ENCODE measurements at places on chromosomes 11 and 22.

- DNase-seq = peak; percentile 17
These were observed 40.9 kb upstream of the SCUBE2 start for GRCh38 chr11:9132203-9132878.

DNA sequence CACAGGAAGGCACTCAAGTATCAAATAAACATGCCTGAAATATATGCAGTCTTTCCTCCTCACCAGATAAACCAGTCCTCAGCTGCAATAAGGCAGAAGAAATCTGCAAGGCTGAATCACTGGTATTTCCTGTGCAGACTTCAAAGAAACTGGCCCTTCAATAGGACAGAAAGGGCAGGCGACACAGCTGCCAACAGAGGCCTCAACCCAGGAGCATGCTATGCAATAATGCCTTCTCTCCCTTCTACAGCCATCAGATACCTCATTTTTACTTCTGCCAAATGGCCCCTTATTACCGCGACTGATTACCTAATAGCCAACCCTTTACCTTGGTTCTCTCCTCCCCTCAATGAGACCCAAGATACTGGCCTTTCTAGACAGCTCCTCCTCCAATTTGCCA is 8.0 kb downstream of the NUMA1 start:
- peak; percentile 80 for DNase-seq

GRCh38 chr11:114135737-114136151 is 76.2 kb downstream of the ZBTB16 start:
- DNase-seq = no peak

DNA sequence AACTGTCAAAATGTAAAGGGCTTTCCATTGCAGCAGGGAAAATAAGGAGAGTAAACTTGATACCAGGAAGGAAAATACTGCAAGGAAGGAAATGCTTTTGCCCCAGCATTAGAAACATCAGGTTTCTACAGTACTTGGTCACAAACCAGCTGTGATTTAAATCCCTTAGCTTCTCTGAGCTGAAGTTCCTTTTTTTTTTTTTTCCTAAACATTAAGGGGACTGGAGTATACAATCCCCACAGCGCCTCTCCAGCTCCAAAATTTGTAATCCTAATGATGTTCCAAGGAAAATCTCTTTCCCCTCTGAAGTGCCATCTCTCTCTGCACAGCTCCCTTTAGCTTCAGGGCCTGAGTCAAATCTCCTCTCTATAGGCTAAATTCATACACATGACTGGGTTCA is 220.5 kb upstream of the PITPNB start:
- no peak for DNase-seq

- DNase-seq = no peak
These were observed 145.5 kb downstream of the TRIM29 start for GRCh38 chr11:119992171-119993051.

DNA sequence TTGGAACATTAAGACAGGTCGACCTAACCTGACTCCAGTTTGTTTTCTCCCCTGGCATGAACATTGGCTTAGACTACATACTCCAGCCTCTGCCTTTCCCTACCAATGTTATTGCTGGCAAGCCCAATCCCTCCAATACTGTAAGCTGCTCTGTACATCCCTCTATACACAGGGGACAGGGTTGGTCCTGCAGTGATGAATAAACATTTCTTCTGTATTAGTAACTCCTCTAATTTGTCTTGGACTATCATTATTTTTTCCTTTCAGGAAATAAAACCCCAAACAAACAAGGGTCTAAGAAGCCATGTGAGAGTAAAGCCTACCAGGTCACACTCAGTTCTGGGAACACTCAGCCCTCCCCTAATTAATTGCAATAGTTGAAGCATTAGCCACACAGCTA is 35.1 kb upstream of the FJX1 start:
- DNase-seq = no peak

GRCh38 chr11:61543606-61544306 is 35.2 kb downstream of the LRRC10B start:
- peak; percentile 15 for DNase-seq

- no peak for DNase-seq
These were observed 115.1 kb downstream of the ARFGAP2 start for GRCh38 chr11:47061429-47062178.

All from RKO (cell line).